HEK293T (cell line): ENCODE measurements at places on chromosomes 3 and 15.

DNA sequence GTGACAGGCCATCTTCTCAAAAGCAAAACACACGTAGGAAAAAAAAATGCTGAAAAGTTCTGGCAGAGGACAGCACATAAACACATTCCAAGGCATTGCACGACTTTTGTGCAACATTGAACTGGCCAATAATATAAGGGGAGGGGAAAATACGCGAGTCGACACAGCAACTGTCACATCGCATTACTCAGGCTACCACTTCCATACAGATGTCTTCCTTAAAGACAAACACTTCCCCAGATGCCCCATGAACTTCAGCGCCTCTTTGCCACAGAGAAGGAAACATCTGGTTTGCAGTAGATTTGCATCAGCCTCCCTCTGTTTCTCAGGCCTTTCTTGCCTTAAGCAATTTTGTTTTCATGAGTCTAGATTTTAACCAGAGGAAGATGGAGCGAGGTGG is 144.4 kb upstream of the IGF1R start:
- DNase-seq, result no peak

DNA sequence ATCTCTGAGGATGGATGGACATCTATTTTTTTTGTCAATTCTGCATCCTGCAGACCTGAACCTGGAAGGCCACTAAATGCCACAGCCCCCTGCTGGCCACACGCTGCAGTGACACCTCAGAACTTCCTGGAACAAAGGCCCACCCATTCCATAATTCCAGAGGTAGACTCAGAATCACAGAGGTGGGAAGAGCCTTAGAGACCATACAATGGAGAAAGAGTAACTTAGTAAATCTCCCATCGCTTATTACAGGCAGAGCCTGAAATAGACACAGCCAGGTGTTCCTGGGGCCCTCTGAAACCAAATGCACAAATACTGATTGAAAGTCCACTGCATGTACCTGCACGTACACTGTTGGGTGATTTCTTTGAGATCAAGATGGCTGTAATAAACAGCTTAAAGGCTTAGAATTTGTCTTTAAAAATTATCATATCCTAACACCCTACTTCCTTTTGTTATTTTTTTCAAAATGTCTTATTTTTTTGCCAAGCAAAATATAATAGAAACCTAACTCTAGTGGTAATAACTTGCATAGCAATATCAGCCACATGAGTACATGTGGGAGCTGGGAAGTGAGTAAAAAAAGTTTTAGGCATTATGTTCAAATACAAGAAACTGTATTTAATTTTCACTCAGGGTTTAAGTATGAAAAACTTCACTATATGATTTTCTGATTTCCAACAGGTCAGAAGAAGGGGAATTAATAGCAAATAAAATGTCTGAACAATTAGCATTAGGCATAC is 62.7 kb downstream of the EOMES start:
- DNase-seq, result peak; percentile 77

DNA sequence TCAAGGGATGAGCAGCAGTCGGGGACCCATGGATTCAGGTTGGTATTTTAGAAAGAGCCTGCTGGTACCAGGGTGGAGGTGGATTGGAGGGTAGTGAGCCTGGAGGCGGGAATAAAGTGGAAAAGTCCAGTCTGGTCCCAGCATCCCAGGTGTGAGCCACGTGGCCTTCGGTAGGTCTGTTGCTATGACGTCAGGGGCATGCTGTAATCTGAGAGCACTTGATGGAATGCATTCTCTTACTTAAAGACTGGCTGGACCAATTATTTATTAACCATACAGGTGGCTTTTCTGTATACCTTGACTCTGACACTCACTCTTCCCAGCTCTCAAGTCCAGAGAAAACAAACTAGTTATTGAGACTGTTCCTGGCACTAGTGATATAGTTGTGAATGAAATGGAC is 389.9 kb upstream of the RGMA start:
- no peak for DNase-seq

DNA sequence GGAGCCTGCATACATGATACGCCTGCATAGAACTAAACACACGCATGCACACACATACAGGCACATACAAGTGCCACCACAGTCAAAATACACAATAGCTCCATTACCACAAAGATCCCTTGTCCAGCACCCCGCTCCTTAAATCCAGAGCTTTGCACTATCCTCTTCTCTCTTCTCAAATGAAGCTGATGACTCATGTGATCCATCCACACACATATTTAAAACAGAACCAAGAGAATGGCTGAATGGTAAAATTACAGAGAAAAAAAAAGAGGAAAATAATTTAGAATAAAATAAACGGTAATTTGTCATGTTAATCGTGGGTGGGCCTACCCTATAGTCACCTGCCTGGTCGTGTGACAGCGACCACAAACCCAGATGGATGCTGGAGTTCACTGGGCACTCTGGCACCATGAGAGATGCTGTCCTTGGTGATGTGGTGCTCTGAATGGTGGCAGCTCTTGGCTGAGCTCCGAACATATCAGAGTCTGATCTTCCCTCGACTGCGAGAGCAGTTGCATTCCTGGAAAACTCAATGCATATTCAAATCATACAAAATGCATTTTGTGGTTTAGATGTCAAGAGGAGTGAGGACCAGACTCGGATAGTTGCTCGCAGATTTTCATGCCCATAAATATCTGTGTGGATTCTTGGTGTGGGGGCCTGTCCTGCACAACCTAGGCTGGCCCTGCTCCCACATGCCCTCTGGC is 8.9 kb downstream of the IQSEC1 start:
- DNase-seq, result no peak

- DNase-seq, result no peak
These were observed 316.7 kb upstream of the AGTR1 start for GRCh38 chr3:148381051-148381450.

- DNase-seq, result no peak
These were observed 22.5 kb downstream of the CCDC33 start for GRCh38 chr15:74258456-74259291.

DNA sequence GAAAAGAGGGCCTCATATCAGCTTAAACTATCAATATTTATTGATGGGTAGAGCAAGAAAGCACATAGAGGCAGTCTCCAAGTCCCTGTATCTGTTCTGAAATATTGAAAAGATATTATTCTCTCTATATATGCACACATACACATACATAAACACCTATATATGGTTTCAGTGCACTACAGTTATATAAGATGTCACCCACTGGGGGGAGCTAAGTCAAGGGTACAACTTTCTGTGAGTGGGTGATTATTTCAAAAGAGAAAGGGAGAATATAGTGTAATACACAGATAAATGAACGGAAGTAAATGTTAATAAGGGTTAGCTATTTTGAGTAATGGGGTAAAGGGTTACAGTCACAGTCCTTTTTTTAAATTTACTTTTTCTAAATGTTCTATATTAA is 8.8 kb downstream of the SNTN start:
- no peak for DNase-seq

DNA sequence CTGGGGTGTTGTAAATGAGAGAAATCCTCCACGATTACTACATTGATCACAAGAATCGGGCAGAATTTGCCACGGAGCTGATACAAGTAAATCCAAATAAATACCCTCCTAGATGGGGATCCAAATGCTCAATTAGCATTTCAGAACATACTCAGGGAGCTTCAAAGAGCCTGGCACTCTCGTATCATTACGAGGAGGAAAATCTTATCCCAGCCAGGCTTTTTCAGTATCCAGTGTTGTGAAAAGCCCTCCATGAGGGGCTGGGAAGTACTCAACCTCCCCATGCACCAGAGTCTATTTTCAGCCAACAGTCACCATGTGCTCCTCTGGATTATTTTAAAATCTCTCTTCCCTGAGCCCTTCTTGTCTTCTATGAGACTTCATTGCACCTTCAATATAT is 122.6 kb upstream of the ARRDC4 start:
- no peak for DNase-seq

DNA sequence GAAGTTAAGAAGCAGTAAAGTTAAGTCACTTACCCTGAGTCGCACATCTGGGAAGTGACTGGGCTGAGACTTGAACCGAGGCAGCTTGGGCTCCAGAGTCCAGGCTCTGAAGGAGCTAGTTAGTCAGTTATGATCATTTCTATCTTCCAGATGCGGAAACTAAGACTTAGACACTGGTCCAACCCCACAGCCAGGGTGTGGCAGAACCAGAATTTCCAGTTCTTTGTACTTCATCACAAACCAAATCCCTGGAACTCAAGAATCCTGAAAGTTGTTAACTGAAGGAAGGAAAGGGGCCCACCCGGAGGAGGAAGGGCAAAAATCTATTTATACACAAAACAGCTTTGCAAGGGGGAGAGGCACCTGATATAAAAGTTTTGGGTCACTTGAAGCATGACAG is 389.9 kb downstream of the SHQ1 start:
- DNase-seq, result no peak

GRCh38 chr3:4856136-4856535 is 123.1 kb upstream of the BHLHE40 start:
- DNase-seq, result no peak

DNA sequence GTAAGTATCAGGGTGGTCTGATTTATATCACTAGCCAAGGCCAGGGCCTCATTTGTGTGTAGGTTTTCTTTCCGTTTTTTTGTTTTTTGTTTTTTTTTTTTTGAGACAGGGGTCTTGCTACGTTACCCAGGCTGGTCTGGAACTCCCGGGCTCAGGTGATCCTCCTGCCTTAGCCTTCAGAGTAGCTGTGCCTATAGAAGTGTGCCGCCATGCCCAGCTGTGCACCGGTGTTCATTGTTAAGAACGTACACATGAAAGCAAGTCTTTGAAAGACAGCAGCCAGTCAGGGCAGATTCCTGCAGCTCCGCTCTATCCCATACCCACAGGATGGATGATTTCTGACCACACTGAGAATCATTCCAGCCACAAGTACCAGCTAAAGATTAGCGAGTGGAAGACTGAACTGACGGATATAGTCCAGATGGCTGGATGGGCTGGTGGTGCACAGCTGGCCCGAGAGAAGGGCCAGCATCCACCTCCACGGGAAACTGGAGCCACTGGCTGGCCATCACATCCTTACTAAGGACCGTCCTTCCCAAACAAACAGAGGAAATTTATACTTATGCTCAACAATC is 95.4 kb downstream of the PCSK6 start:
- DNase-seq, result no peak

DNA sequence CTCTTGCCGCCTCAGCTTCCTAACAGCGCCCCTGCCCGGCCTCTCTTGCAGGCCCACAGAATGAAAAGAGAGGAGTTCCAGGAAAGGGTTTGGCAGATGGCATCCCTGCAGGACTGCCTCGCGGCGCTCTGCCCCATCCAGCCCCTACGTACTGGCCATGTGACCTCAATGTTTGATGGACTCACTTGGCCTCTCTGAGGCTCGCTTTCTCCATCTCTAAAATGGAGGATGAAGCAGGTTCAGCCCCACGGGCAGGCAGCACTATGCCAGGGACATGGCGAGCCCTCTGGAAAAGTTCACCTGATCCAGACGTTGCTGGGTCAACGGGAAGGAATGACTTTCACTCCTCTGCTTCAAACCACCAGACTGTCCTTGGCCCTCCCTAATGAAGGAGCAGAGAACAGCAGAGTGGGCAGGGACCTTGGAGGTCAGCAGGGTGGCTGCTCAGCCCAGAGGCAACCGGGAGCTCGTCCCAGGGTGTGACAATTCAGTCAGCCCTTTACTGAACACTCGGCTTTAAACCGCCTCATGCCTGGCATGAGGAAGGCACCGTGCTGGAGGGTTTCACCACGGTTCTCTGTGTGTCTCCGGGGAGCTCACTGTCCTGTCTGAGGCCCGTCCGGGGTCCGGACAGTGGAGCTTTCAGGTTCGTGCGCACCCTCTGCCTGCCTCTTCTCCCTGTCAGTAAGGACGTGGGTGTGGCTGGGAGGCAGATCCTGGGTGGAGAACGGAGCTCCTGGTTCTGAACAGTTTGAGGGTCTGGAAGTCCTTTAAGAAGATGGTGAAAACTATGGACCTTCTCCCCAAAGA is 101.3 kb downstream of the LINGO1 start:
- DNase-seq, result no peak

DNA sequence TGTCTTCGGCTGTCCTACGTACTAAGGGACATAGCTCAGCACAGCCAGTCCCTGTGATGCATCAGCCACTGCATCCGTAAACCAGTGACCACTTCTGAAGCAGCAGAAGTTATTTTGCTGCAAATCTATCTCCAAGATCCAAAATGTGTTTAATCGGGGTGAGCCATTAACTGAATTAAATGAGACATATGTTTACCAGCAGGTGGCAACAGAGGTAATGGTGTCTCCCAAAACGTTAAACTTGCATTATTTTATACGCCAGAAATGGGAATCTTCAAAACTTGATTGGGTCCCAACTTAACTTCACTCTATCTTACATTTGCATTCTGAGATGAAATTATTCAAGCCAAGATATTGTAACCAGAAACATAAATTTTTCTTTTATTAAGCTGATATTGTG is 75.3 kb upstream of the BOC start:
- DNase-seq, result no peak

DNA sequence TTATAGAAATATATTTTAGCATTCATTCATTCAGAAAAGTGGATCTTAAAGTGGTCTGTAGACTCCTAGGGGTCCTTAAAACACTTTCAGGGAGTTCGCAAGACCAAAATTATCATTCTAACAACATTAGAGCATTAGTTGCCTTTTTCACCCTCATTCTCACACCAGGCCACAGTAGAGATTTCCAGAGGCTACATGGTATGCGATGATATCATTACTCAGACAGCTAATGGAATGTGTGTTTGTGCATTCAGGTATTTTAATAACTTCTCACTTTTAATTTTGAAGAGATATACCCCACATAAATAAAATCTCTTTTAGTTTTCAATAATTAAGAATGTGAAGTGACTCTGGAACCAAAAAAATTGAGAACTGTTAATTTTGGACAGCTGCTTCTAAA is 206.9 kb downstream of the NSUN3 start:
- DNase-seq, result no peak

DNA sequence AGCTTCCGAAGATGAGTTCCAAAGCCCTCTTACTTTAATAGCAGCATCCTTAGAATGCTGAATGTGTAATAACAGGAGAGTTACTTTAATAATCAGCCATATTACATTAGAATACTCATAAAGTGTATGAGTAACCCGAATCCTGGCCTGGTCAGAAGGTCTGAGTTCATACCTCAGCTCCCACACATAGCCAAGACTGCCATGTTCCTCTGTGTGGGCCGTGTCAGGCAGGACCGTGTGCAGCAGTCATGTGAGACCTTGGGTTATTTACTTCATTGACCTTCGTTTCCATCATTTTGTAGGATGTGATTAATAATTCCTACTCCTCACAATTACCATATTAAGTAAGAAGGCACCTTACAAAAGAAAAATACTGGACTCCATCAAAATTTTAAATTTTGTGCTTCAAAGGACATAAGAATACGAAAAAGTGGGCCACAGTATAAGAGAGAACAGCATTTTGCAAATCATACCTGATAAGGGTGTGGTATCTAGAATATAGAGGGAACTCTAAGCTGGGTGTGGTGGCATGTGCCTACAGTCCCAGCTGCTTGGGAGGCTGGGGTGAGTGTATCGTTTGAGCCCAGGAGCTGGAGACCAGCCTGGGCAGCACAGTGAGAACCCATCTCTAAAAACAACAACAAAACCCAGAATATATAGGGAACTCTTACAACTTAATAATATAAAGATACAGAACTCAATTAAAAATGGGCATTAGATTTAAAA is 163.4 kb downstream of the ATG7 start:
- DNase-seq, result no peak

- DNase-seq, result no peak
These were observed 149.9 kb downstream of the CFAP20DC start for GRCh38 chr3:58899953-58900298.
